ENCODE measurements at places on chromosomes 12 and 14.

- DNase-seq = peak; percentile 61
These were observed 117.1 kb upstream of the NCOR2 start for GRCh38 chr12:124684496-124684895.

DNA sequence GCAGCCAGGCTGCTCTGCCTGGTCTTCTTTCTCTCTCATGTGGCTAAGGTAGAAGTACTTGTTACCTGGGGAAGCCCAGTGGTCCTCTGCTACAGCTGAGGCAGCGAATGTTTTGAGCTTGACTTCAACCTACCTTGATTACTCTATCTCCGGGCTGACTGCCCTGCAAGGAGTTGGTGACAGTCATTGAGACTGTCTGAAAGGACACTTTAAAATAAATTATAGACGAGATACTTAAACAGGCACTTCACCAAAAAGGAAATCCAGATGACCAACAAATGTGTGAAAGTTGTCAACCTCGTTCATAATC lies 474 bp upstream of the CIT start:
- no peak for DNase-seq

DNA sequence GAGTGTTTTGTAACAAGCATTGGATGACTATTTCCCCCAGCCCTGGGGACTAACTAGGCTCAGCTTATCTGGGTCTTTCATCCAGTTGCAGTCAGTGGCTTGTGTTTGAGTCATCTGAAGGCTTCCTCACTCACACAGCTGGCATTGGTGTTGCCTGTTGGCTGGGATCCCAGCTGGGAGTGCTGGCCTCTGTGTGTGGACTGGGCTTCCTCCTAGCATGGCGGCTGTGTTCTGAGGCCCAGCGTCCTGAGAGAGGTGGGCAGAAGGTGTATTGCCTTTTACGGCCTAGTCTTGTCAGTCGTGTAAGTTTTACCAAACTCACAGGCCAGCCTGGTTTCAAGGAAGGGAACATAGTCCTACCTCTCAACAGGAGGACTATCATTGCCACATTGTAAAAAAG lies 28.3 kb upstream of the PPP2R5C start:
- no peak for DNase-seq

- DNase-seq = no peak
These were observed 92.9 kb downstream of the FAR2 start for GRCh38 chr12:29241821-29242591.

DNA sequence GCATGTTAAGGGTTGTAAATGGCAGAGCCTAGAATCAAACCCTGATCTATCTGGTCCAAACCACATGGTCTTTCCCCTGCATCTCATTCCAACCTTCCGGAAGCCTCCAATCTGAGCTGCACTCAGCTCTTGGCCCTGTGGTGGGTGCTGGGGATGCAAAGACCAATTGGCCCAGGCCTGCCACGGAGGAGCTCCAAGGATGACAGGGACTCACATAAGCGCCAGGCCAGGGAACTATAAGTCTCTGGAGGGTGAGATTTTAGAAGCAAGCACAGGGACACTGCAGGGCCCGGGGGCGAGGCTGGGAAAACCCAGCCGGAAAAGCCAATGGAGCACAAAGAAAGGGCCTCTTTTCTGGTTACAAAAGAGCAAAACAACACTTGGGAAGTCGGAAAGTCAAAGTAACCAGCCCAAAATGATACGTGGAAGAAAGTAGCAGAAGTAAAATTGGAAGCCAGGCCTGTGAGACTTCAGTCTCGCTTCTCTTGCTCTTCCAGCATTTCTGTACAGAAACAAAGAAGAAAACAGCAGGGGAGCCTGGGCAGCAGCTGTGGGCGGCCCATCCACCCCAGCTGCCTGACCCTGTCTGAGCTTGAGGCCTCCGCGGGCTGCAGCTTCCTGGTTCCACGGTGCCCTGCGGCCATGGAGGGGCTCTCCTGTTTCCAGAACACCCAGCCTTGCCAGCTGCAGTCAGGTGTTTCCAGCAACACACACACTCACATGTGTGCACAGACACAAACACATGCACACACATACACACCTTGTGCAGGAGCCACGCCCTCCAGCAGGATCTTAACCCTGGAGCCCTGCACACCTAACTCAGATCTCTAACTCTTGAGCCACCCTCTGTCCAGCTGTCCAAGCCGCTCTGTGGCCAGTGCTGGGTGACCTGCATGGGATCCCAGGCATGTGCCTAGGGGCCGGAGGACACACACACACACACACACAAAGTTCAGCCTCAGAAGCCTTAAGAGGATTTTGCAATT lies 178.2 kb downstream of the BCL11B start:
- DNase-seq = no peak

- DNase-seq = no peak
These were observed 172.8 kb downstream of the KTN1 start for GRCh38 chr14:55752580-55753390.

GRCh38 chr12:75982979-75983660 lies 48.5 kb downstream of the PHLDA1 start:
- DNase-seq = no peak

DNA sequence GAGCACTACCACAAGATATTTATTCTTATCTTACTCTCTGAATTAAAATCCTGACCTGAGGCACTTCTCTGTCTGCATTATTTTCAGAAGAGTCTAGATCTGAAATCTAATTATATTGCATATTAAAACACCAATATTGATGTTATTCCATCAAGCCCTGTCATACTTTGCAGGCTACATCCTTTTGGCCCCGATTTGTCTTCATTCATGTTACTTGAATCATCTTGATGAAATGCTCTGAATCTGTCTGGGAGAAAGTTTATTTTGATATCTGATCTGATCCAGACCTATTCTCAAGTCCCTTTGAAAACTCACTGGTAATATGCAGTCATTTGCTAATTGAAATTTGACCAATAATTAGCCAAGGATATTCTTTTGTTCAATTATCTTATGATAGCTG lies 79.9 kb downstream of the BBS10 start:
- DNase-seq = no peak

- DNase-seq = peak; percentile 13
These were observed 17.4 kb upstream of the LYZ start for GRCh38 chr12:69330475-69331473.

GRCh38 chr12:11654338-11654737 lies 4.9 kb downstream of the ETV6 start:
- DNase-seq = no peak

GRCh38 chr14:50312734-50313054 lies 570 bp downstream of the DMAC2L start:
- no peak for DNase-seq

- no peak for DNase-seq
These were observed 85.2 kb upstream of the MYF6 start for GRCh38 chr12:80622271-80622670.

- DNase-seq = no peak
These were observed 20.5 kb downstream of the OR8S1 start for GRCh38 chr12:48545833-48546469.

GRCh38 chr12:92044435-92044834 lies 101.2 kb downstream of the BTG1 start:
- DNase-seq = no peak
